ENCODE measurements at places on chromosomes 3 and 15.

GRCh38 chr3:115475178-115476041 is 147.9 kb upstream of the GAP43 start:
- no peak for DNase-seq

- DNase-seq = no peak
Observed at GRCh38 chr3:12175844-12176453, 17.2 kb upstream of the TIMP4 start.

GRCh38 chr3:127040216-127040615 is 57.3 kb downstream of the PLXNA1 start:
- no peak for DNase-seq

DNA sequence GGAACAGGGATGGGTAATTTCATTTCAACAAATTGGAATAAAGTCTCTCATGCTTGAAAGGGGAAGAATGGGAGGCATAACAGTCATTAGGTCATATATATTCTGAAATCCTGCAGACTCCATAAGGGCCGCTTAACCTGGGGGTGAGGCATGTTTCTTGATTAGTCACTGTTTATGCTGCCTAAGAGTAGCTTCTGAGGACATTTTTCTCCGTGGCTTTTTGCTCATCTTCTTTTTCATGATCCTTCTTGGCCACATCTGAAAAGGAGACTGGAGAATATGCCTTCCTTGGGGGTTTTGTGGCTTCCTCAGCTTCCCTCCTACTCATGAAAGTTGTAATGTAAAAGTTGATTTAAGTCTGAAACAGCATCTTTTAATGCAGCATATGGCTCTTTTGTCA is 20.0 kb upstream of the CFAP20DC start:
- no peak for DNase-seq

- no peak for DNase-seq
Observed at GRCh38 chr3:43919029-43919428, 228.3 kb downstream of the ABHD5 start.

- no peak for DNase-seq
Observed at GRCh38 chr3:160876643-160877042, 120.6 kb downstream of the PPM1L start.

DNA sequence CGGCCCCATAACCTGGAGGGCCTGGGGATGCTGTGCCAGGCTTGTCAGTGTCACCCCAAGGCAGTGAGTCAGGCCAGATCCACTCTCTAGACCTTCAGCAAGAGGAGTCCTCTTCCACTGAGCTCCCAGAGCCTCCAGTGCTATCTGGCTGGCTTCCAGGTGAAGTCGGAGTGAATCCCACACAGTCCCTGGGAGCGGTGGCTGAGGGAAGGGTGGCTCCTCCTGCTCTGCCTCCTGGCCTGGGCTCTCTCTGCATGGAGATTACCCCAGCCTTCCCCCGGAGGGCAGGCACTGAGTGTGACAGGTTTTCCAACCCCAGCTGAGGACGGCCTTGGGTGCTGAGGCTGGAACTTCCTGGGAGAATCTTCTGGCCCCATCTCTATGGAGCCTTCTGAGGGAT is 82.7 kb downstream of the EPHB1 start:
- no peak for DNase-seq

- no peak for DNase-seq
Observed at GRCh38 chr15:74540161-74540760, 759 bp upstream of the ARID3B start.

DNA sequence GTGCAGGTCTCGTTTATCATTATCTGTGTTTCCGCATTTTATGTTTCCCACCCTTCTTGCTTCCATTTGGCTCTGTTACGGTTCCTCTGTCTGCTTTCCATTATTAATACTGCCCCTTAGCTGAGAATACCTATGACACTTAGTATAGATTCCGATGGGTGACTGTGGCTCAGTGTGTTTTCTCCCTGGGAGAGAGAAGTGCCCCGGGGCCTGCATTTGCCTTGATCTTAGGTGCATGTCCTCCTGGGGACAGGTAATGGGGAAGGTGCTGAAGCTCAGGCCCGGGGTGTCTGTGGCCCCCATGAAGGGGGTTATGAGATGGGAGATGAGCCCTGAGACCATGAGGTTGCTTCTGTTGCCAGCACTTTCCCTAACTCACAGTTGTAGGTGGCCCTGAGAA is 43.4 kb upstream of the PCSK6 start:
- DNase-seq = no peak

GRCh38 chr3:129708328-129708861 is 101.9 kb upstream of the PLXND1 start:
- no peak for DNase-seq

- no peak for DNase-seq
Observed at GRCh38 chr3:168470380-168470779, 374.7 kb upstream of the GOLIM4 start.

DNA sequence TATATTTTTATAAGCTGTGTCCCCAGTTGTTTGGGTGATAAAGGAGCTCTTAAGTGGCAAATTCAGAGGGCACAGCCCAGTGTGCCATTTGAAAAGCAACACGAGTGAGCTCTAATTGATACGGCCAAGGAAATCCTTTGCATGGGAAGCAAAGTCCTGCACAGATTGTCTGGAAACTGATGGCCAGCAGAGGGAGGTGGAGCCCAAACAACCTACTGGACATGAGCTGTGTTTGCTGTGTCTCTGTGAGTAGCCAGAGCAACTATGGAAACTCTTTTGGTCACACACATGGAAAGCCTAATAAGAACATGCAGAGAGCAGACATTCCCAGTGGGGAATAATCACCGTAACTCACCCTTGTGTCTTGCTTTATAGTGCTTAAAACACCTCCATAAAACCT is 24.4 kb downstream of the ONECUT1 start:
- no peak for DNase-seq

DNA sequence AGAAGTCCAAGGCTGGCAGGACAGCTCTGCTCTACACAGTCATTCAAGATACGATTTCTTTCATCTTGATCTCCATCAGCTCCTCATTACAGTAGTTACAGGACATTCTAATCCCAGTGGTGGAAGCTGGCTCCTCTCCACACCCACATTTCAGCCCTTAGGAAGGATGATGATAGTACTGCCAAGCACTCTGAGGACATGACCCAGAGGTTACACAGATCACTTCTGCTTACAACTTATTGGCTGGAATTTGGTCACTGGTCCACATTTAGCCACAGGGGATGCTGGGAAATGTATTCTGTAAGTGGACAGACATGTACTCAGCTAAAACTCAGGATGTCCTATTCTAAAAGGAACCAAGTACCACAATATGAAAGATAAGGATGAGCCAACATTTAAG is 77.1 kb downstream of the IQCH start:
- DNase-seq = no peak

GRCh38 chr3:80238606-80239005 is 470.8 kb upstream of the ROBO1 start:
- no peak for DNase-seq

DNA sequence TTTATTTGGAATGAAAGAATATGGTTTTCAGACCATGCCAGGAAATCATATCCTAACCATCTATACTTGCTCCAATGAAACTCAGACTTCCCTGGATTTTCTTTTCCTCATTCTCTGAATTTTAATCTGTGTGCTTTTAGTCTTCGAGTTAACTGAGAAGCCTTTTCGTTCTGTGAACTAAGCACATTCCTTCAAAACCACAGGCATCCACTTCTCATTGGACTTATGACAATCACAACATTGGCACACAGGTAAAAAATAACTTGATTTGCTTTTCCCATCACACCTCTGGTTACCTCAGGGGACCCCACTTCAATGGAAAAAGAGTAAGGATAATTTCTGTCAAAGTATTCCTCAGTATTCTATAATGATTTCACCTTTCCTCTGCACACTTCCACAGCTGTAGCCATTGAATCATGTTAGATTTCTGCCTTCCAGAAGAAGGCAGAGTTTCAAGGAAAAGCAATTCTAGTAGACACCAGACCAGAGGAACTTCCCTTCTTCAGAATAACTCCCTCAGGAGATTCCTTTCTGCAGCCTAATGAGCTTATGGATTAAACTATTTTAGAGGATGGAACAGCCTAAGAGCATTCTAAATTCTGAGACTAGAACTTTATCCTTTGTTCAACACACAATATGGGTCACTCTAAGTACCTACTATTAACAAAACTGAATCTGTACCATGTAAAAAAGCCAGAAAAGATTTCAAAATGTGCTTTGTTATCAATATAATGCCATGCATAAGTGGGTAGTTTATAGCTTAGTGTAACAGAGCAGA is 15.9 kb downstream of the COMMD2 start:
- no peak for DNase-seq

GRCh38 chr3:42639192-42639591 is 14.3 kb upstream of the ZBTB47 start:
- DNase-seq = no peak

DNA sequence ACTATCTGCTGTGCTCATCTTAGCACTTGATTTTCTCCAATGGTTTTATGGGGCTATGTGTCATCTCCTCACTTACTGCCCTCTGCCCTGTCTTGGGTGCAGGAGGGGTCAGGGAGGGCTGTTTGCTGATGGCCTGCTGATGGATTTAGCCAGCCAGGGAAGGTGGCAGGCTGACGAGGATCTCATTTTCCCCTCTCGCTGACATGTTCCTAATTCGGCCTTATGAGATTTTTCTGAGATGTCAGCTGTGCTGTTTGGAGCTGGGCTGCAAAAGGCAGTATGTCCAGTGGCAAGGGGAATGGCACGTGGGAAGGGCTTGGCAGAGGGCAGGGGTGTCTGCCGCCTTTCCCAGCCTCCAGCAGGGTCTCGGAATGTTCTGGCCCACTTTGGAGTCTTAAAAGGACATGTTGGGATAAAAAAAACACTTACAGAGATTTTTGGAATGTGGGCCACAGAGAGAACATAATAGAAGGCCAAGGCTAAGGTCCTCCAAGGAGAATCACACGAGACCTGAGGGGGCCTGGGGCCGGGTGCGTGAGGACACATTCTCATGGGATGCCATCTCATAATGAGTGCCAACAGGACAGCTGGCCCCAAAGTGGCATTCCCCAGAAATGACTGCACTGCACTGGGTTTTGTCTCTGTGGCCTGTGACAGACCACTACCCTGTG is 303.8 kb downstream of the TLE3 start:
- DNase-seq = no peak

DNA sequence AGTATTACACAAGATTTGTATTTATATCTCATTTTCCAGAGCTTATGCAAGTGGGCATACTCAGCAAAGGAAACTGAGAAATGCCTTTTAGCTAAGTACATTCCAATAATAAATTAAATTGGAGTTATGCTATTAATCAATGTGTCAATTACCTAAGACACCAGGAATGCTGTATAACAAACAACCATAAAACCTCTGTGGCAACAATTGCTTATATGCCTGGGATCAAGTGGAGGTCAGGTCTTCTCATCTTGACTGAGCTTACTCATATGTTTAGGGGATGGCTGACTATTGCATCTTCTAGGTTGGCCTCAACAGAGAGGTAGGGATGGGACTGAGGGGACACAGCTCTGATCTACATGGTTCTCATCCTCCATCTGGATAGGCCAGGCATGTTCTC is 30.7 kb downstream of the CD200R1L start:
- DNase-seq = no peak

DNA sequence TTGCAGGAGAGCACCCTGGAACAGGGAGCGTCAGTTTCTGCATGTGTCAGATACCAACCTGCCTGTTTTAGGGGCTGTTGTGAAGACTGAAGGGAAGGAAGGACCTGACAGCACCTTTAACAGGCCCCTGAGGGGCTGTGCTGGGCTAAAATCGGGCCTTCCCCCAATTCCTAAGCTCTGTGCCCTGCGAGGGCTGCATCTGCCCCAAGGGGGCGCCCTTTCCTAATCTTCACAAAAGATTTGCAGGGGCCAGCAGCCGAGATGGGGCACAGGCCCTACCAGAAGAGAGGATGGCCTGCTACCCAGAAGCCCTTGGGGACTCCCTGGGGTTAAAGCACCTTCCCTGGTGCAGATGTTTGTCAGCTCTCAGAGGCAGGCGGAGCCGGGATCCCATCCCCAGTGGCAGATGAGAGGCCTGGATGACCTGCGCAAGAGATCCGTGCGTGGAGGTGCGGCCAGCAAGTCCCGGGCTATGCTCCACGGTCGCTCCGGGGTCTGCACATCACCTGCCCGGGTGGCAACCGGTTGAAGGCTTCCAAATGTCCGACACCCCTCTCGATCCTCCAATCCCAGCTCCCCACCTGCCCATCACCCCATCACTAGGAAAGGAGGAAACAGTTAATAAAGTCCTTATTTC is 53.6 kb downstream of the RHCG start:
- DNase-seq = peak; percentile 23

- no peak for DNase-seq
Observed at GRCh38 chr3:47404955-47405790, 24.4 kb downstream of the PTPN23 start.

DNA sequence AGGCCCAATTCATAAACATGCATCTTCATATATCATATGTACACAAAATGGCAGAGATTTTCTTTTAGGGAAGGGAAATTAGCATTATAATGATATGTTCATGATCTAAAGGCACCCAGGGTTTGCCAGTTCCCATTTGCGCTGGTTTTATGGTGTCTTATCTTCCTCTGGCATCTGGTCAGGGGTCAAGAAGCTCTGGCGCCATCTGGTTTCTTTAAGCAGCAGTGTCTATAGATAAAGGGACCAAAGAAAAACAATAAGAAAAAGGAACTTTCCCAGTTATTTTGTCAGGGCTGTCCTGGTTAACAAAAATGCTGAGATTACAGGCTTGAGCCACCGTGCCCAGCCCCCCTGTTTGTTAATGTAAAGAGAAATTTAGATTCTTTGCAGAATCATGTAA is 3.3 kb upstream of the DCP1A start:
- no peak for DNase-seq

DNA sequence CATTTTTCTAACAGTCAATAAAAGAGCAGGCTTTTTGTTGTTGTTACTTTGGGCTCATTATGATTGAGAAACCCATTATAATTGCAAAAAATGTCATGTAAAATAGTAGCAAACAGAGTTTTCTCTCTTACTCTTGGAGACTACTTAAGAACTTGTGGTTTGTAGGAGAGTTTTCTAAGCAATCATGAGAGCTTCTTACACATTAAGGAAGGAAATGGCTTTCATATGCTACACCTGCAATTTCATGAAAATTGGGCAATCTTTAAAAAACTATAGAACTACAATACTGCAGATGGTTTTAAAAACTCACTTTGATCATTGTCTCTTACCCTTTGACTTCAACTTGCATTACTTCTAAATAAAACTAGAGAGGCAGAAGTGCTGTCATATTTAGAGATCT is 701.8 kb downstream of the ZPLD1 start:
- DNase-seq = no peak

DNA sequence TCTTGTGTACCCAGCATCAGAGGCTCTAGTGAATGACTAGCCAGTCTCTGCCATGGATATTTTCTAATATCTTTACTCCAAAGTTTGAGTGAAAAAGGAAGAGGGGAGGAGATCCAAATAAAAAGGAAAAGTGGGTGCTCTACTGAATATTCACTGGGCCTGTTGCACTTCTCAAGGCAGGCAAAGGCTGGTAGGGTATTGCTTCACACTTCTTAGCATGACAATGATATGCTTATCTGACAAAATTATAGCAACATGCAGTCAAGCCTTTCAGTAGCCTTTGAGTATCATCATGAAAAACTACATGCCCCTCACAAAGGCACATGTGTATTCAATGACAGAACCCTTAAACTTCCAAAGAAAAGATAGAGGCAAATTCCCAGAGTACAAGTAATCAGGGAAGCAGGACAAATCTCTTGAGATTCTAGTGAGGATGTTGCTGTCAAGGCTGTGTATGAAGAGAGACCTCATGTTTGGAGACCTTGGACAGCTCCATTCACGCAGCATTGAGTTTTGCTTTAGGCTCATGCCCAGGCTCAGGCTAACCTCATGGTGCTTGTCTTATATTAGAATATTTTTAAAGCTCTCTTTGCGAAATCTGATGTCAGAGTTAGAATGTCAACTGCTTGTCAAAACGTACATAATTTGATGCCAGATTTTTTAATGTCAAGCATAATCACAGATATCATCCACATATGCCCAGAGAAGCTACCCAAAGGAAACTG is 506.9 kb downstream of the OCA2 start:
- no peak for DNase-seq

Measured in effector memory CD8-positive, alpha-beta T cell (primary cell).